Activated CD4-positive, CD25-positive, alpha-beta regulatory T cell treated with anti-CD3 and anti-CD28 coated beads, Interleukin-2, amount 50 U/mL, for 72 hours (primary cell): ENCODE measurements at places on chromosomes 1 and 21.
A peak's percentile ranks its signal among the peaks of the same experiment; 100 is the strongest.

DNA sequence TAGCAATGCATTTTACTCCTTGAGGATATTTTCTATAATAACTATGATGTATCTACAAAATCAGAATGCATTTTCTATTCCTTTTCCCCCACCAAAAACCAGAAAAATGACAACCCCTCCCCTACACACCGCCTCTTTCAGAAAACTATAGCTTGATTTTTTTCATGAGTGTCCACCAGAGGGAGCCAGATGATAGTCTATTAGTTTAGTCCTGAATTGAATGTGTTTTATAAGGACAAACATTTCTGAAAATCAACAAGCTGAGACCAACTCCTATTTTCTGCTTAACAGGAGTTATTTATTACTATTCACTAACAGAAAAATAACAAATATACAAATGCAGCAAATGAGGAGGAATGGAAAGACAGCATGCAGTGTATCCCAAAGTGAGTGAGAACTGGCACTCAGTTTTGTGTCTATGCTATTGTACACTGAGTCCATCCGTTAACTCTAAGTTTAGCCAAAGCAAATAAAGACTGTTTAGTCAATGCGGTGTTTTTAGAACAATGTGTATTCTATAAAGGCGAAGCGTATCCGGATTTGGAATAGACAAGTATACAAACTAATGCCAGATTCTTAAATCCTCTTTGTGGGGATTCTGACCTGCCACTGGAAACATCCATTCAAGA, 182.6 kb downstream of the VAV3 start:
- no peak for DNase-seq

DNA sequence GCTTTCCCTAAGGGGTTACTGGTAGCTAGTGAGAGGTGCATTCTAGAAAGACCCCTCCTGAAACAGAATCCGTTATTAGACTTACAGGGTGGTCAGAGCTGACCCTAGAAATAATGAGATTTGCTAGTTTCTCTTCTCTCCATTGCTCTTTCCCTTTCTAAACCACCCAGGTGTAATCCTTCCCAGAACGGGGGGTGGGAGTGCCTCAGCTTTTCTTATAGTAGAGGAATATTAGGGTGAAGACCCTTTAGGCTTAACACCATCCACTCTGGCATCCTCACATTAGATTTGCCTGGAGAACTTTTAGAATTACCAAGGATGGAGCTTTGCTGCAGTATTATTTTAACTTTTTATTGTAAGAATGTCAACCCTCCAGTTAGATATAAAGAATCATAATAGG, 49.4 kb downstream of the CAPN9 start:
- no peak for DNase-seq

- DNase-seq, result peak; percentile 77
Measured at GRCh38 chr1:111346089-111346885, 55.6 kb downstream of the CHIA start.

GRCh38 chr1:17134034-17134433, 14.8 kb upstream of the PADI2 start:
- no peak for DNase-seq

DNA sequence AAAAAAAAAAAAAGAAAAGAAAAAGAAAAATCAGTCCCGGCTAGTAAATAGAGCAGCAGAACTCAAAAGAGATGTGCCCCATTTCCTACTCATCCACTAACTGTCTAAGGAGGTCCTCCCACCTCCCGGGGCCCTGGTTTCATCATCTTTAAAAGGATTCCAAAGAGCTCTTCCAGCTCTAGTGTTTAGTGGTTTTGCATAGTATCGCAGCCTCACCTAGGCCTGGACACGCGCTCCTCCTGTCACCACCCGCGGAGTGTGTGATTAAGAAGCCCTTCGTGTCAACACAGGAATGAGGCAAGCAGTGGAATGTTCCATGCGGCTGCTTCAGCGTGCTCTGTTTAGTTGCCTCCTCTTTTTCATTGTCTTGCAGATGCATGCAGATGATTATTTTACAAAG, 49.0 kb downstream of the LBR start:
- no peak for DNase-seq

DNA sequence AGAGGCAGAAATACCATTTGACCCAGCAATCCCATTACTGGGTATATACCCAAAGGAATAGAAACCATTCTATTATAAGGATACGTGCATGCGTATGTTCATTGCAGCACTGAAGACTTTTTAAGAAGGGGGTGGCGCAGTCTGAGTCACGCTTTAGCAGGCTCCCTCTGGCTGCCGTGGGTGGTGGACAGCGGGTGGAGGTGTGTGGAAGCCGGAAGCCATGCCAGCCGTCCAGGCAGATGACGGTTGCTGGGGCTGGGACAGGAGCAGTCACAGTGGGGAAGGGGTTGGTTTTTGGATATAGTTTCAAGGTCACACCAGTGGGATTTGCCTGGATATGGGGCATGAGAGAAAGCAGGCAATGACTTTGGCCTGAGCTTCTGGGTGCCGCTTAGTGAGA, 270.5 kb downstream of the GRIK3 start:
- DNase-seq, result no peak

- DNase-seq, result no peak
Measured at GRCh38 chr1:170789063-170789462, 125.1 kb downstream of the PRRX1 start.

DNA sequence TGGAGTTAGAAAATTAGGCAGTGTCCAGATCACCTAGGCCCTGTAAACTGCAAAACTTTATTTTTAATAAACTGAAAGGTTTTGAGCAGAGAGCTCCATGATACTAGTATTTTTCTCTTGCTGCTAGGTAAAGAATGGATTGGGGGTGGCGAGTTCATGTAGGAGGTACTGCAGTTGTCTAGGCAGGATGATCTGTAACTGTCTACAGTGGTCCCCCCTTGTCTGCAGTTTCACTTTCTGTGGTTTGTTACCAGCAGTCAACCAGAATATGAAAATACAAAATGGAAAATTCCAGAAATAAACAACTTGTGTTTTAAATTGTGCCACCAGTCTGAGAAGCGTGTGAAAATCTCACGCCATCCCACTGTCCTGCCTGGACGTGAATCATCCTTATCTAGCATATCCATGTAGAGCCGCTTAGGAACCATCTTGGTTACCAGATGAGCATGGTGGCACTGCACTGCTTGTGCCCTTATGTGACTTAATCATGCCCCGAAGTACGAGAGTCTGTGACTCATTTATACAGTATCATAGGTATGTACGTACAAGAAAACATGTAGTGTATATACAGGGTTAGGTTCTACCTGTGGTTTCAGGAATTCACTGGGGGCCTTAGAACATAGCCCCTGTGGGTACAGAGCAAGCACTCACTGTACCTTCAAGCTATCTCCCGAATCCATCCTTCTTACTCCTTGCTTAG, 94.2 kb downstream of the AHCTF1 start:
- DNase-seq, result no peak

- no peak for DNase-seq
Measured at GRCh38 chr1:48610628-48611542, 138.9 kb upstream of the SPATA6 start.

DNA sequence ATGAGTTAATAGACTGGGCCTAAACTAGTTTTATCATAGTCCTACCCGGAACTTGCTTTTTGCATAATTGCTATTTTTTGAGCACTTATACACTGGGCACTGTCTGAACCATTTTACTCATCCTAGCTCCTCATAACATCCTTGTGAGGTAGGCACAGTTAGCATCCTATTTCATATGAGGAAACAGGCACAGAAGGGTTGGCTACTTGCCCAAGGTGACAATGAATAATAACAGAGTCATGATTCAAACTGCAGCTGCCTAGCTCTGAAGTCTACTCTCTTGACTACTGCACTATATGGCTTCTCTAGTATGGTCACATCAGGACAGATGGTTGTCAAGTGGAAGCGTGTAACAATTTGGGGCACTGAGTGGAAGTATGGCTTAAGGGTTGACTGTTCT, 18.2 kb upstream of the RC3H1 start:
- no peak for DNase-seq

GRCh38 chr1:185627171-185627570, 107.0 kb upstream of the HMCN1 start:
- DNase-seq, result no peak

GRCh38 chr1:171740356-171740863, 1.5 kb downstream of the VAMP4 start:
- no peak for DNase-seq

DNA sequence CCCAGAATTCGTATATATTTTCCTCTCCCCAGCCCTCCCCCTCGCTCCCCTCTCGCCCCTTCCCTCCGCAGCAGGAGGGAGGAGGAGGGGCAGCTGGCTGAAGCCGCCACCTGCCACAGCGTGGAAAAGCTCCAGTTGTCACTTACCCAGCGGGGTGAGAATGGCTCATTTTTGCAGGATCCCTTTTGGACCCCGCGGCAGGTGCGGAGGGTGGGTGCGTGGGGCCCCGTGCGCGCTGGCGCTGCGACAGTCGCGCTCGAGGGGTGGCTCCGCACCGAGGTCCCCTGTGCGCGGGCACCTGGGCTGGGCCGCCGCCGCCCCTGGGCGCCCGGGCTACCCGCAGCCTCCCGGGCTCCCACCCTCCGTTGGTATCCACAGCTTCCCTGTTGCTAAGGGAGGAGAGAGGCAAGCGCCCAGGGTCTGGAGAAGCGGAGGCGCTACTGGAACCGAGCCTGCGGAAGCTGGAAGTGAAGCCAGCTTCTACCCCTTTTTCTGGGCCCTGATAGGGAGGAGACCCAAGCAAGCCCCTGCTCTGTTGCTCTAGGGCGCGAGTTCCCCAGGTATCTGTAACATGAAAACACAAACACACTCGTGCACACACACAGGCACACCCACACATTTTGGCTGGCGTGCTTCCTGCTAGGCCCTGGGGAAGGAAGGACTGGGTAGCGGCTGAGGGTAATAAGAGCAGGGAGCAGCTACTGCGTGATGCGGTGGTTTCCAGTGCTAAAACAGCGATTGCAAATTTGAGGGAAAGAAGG, at the start of gene ERICH3:
Gene ERICH3 (minus strand): TSS at position 442 of the 761 bp plus-strand sequence. CDS start 273 bp downstream, at position 169.
- no peak for DNase-seq

DNA sequence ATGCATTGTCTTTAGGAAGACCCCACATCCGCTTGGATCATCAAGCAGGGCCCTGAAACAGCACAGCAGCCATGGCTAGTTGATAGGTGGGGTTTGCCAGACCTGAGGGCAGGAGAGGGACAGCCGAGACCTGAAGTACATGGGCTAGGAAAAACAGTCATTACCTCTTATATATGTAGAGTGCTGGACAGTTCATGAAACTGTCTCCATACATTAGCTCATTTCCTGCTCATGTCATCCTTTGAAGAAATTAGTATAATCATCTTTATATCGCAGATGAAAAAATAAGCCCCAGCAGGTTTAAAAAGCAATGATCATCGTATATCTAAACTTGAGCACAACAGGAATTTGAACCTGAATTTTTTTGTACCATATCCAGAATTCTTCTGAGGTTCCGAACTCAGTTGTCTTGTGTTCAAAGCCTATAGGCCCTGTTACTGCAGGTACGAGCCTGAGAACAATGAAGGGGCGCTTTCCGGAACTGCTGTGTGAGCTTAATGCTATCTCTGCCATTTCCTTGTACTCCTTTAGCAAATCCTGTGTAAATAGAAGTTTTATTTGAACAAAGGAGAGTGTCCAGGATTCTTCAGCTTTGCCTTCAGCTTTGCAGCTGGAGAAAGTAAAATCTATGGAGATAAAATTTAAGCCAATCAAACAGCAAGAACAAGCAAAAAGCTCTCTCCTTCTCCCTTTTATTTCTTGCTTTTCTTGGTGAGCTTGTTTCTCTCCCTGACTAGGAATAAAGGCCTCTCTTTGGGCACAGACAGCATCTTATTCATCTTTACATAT, 32.4 kb upstream of the DUSP10 start:
- no peak for DNase-seq

GRCh38 chr1:36520056-36520455, 37.3 kb upstream of the CSF3R start:
- no peak for DNase-seq

- DNase-seq, result no peak
Measured at GRCh38 chr1:84687714-84688462, 2.4 kb downstream of the SSX2IP start.

DNA sequence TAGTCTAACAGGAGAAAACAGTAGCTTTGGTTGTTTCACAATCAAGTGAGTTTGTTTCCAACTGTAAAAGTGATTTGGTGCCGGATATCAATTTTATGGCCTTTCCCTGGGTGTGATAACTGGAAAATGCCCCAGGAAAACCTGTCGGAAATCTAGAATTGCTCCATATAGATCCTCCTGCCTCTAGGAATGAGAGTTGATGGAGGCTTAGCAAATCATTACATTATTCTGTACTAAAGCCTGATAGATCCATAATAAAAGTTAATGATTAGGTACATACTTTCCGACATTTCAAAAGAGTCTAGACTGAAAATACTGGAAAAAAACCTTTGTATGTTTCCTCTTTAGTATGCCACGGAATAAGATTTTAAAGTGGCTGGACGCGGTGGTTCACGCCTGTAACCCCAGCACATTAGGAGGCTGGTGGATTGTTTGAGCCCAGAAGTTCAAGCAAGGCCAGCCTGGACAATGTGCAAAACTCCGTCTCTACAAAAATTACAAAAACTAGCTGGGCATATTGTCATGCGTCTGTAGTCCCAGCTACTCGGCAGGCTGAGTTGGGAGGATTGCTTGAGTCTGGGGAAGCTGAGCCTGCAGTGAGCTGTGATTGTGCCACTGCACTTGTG, 70.0 kb upstream of the SLC45A1 start:
- DNase-seq, result no peak

GRCh38 chr1:31099293-31100032, 33.9 kb upstream of the PUM1 start:
- no peak for DNase-seq

- no peak for DNase-seq
Measured at GRCh38 chr1:37922767-37923550, 23.9 kb downstream of the INPP5B start.

- no peak for DNase-seq
Measured at GRCh38 chr1:96059736-96060135, 661.8 kb upstream of the PTBP2 start.

- no peak for DNase-seq
Measured at GRCh38 chr21:38140207-38140903, 116.4 kb upstream of the KCNJ15 start.

- no peak for DNase-seq
Measured at GRCh38 chr1:47727051-47727696, 270.0 kb downstream of the TRABD2B start.

DNA sequence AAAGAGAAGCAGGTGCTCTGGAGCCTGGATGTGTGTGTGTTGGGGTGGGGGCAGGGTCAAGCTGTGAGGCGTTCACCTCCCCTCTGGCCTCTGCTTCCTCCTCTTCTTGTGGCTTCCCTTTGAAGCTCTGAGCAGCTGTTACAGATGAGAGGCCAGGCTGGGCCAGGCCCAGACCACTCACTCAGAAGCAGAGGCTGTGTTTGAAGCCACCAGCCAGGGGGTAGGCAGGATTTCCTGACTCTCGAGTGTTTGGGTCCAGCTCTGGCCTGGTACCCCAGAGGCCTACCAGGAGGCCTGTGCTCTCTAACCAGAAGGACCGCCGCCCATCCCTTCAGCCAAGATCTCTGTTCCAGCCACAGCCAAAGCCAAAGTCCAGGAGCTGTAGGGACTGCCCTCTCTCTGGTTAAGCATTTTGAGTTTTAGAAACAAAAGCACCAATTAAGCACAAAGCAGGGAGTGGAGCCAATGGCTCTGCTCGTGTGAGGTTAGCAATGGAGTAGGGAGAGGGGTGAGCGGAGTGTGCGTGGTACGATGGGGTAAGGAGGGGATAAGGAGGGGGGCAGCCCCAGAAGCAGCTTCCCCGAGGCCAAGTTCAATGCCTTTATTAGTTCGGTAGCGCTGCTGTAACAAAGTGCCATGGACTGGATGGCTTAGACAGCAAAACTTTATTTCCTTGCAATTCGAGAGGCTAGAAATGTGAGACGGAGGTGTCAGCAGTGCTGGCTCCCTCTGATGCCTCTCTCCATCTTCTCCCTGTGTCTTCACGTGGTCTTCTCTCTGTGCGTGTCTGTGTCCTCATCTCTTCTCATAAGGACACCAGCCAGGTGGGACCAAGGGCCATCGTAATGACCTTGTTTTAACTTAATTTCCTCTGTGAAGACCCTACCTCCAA, 20.5 kb downstream of the RCSD1 start:
- no peak for DNase-seq
